HCT116 (cell line): ENCODE measurements at places on chromosomes 2 and 18. TPM values are rescaled to one million over a fixed set of nuclear protein-coding genes. Genes with fewer than 3 reads are reported as not detected.

GRCh38 chr2:171598713-171599319 is 76.5 kb downstream of the CYBRD1 start:
- peak; percentile 69 for DNase-seq

Gene PCARE
- not detected for total RNA-seq

GRCh38 chr2:225994748-225995405 is 595.4 kb downstream of the NYAP2 start:
- no peak for DNase-seq

Gene INHBB
- 0.27 TPM for total RNA-seq

DNA sequence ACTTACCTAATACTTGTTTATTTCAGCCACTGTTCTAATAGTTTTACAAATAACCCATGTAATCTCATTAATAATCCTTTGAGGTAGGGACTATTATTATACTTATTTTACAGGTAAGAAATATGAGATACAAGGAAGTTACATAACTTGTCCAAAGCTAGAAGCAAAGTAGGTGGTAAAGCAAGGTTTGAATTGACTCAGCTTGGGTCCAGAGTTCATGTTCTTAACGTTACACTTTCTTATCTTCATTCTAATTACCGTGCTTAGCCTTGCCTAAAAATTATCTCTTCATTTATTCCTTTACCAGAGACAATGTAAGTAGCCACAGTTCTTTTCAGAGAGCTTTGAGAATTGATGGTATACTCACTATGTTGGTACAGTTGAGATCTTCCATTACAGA is 743.6 kb downstream of the KCNJ3 start:
- DNase-seq, result no peak

Gene ALKAL2
- not detected for total RNA-seq

Gene SAG
- total RNA-seq, result not detected

Gene GULP1
- total RNA-seq, result 76.0 TPM

Gene ECEL1
- total RNA-seq, result not detected

- no peak for DNase-seq
These were observed 179.5 kb upstream of the ID2 start for GRCh38 chr2:8502316-8502715.

GRCh38 chr2:6083136-6083535 is 391.0 kb downstream of the SOX11 start:
- DNase-seq, result no peak

- DNase-seq, result no peak
These were observed 210.0 kb upstream of the SIX3 start for GRCh38 chr2:44731505-44731904.

- DNase-seq, result no peak
These were observed 87.6 kb downstream of the THADA start for GRCh38 chr2:43508209-43508608.

DNA sequence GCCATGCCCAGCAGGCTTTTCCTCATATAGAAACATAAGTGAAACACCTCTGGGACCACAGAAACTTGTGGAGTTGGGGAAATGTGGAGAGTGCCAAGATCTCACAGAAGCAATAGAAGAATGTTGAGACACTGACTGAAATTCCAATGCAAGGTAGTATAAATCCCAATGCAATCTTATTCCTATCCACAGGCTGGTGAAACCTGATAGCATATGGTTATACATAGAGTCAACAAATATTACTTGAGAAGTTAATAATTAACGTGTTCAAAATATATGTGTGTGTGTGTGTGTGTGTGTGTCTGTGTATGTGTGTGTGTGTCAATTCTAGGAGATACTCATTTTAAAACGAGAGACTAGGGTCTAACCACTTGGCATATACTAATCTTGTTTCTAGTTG is 776.8 kb upstream of the ACVR2A start:
- DNase-seq, result no peak

Gene ANKRD30BL
- total RNA-seq, result not detected

Gene ACADL
- total RNA-seq, result not detected

GRCh38 chr2:47272905-47273758 is 118.0 kb upstream of the STPG4 start:
- no peak for DNase-seq

Gene HOXD1
- total RNA-seq, result not detected

DNA sequence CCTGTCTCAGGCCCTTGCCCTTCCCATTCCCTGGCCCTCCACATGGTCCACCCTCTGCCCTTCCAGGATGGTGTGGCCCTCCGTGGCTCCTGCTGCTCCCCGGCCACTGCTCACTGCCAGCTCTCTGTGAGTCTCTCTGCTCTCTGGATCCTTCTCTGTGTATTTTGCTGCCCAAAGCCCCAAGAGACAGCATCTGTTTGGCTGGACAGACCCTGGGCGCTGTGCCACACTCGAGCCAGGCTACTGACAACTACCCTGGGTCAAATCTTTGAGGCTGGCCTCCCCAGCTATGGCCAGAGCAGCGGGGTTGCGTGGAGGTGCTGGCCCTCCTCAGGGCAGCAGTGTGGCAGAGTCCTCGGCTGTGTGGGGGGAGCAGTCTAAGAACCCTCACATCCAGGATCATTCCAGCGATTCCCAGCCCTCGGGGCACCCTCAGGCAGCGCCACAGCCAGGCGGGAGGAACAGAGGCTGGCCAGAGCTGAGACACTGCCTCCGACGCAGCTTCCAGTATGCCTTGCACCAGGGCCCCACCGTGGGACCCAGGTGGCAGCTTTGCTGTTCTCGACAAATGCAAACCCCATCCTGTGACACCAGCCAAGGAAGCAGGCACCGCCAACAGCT is 139.4 kb upstream of the GLI2 start:
- DNase-seq, result no peak

Gene UGT1A7
- not detected for total RNA-seq

GRCh38 chr18:3342628-3343027 is 80.7 kb downstream of the MYL12B start:
- DNase-seq, result no peak

- DNase-seq, result no peak
These were observed 1113.0 kb downstream of the CBLN2 start for GRCh38 chr18:71431171-71431570.

Gene ASIC4
- total RNA-seq, result 2.1 TPM

DNA sequence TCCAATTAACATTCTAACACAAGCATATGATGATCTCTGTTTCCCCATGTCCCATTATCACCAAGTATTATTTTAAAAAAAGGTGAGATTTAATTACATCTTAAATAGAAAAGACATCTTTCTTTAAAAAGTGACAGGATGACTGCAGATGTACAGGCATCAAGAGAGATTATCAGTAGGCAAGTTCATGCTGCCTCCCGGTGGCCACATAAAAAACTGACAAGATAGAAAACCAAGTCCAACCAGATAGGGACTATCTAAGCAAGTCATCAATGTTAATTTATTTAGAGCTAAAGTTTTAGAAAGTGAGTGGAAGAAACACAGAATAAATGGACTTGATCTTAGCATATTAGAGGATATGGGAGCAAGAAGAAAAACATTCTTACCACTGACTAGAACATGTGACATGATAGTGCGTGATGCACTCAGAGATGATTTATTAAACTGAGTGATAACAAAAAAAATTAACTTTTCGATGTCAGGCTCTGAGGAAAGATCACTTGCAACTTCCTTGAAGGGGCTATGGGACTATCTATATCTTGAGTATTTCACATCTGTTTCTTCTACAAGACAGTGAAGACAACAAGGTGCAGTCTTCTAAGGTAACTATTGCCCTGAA is 5.4 kb upstream of the TDRD15 start:
- peak; percentile 26 for DNase-seq
